Stimulated activated CD8-positive, alpha-beta memory T cell treated with anti-CD3 and anti-CD28 coated beads, Interleukin-7, amount 100 ng/mL, for 4 hours (primary cell): ENCODE measurements at places on chromosomes 12 and 14.

- DNase-seq = no peak
Observed at GRCh38 chr12:62629413-62629812, 162.8 kb downstream of the MON2 start.

DNA sequence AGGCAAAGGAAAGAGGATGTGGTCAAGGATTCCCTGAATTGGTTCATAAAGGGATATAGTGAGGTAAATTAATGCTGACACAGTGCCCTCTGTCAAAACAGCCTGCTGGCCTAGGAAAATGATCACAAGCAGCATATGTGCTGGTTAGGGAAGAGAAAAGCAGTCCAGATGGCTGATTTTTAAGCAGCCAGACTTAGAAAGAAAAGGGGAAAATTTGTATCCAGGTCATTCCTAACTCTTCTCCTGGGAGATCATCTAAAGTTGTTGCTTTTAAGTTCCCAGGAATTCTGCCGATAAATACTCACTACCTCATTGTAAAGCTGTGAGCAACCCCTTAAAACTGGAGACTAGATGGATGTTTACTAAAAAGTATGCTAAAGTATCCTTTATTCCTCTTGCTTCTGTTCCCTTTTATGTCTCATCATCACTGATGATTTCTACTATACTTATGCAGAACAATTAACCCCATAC, 46.4 kb upstream of the CNOT2 start:
- DNase-seq = no peak

GRCh38 chr12:14612250-14612649, 44.6 kb upstream of the PLBD1 start:
- no peak for DNase-seq

- DNase-seq = no peak
Observed at GRCh38 chr12:79638490-79638889, 52.3 kb downstream of the PAWR start.

GRCh38 chr14:106551265-106551664, 1024.9 kb downstream of the TMEM121 start:
- no peak for DNase-seq

DNA sequence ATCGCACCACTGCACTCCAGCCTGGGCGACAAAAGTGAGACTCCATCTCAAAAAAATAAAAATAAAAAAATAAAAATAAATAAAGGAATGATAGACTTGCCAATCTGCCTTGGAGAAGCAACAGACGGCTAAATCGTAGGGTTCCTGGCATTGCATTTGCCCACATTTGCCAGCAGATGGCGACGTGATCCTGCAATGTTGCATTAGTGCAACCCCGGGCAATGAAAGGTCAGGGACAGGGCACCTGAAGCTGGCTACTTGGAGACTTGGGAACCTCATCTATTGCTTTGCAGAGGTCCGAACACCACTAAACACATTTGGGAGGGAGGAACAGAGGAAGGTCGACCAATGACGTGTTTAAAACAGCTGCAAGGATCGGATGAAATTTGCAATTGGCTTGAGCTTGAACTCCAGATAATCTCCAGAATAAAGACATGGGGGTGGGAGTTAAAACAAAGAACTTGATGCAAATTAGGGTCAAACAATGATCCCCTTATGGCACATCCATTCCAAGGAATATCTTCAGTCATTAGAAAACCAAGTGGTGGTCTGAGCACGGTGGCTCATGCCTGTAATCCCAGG, 34.6 kb downstream of the SPRING1 start:
- DNase-seq = peak; percentile 35

- DNase-seq = no peak
Observed at GRCh38 chr14:49989966-49990365, 97.1 kb downstream of the ARF6 start.

GRCh38 chr12:127143020-127143419, 1124.0 kb upstream of the TMEM132C start:
- DNase-seq = no peak

GRCh38 chr14:96592591-96593386, 90.6 kb downstream of the PAPOLA start:
- DNase-seq = peak; percentile 59

- no peak for DNase-seq
Observed at GRCh38 chr14:93965287-93965821, 11.0 kb downstream of the ASB2 start.

DNA sequence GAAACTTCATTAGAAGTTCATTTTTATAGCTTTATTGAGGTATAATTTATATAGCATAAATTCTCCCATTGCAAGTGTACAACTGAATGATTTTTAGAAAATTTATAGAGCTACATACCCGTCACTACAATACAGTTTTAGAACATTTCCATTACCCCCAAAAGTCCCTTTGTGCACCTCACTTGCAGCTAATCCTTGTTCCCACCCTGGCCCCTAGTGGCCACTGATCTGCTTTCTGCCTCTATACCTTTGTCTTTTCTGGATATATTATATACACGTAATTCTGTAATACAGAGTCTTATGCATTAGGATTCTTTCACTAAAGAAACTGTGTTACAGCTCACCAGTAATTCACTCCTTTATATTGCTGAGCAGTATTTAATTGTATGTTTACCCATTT, 145.1 kb upstream of the DIO2 start:
- DNase-seq = no peak

DNA sequence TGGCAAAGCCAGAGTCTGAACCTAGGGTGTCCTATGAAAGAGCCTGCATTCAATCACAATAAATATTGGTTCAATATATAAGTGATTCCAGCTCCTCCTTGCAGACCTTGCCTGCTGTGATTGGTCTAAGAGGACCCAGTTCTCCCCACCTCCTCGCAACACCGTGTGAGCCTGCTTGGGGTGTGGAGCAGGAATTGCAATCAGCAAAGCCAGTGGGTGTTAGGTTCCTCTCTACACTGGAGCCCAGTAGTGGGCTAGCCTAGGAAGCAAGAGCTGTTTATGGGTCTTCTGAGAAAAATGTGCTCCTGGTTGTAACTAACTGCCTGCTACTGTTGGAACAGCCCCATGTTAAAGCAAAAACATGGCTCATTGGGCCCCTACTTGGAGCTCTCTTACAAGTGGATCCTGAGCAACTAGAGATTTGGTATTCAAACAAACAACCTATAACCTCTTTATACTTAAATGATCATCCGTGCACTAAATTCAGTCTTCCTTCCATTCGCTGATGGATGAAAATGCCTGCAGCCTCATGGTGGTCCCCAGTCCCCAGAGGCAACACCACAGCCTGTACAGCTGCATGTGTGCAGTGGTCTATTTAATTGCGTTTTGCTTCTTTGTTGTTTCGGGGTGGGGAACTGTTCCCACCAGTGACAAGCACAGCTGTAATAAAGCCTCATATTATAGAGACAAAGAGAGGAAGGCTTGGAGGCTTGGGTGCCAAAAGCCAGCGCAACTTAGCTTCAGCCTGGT, 3.7 kb upstream of the SELPLG start:
- no peak for DNase-seq

- DNase-seq = no peak
Observed at GRCh38 chr12:66152732-66153131, 17.1 kb downstream of the TMBIM4 start.

- peak; percentile 70 for DNase-seq
Observed at GRCh38 chr14:97456958-97457357, 659.8 kb downstream of the VRK1 start.

GRCh38 chr12:85872497-85873091, 1.5 kb upstream of the NTS start:
- no peak for DNase-seq

DNA sequence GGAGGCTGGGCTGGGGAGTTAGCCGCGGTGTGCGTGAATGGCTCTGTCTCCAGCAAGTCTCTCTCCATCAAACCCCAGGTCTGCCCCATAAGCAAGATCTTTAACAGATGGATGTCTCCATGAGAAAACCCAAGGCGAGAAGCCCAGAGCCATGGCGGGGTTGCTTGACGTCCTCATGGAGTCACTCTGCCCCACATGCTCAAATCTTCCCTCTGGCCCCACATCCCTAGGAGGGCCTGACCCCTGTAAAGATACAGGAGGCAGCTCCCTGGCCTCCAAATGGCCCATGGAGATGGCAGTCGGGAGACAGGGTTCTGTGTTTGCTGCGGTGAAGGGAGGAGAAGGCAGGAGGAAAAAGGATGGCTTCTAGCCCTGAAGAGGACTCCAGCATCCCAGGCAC, 49.3 kb downstream of the C14orf132 start:
- no peak for DNase-seq

DNA sequence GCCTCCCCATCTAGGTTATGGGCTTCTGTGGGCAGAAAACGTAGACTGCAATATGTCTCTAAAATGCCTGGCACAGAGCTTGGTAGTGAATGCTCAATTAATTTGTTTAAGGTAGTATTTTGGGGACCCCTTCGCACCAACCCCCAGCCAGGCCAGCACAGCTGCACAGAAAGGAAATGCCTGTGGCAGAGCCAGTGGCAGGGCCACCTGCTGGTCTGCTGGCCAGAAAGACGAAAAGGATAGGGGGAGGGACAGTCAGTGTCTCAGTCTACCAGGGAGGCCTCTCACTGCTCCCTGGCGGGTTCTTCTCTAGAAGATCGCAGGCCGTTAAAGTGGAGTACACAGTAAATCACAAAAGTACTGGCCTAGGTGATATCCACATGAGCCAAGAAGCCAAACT, 3.5 kb downstream of the RAB15 start:
- DNase-seq = no peak

- no peak for DNase-seq
Observed at GRCh38 chr14:33940561-33941011, 10.3 kb downstream of the EGLN3 start.

DNA sequence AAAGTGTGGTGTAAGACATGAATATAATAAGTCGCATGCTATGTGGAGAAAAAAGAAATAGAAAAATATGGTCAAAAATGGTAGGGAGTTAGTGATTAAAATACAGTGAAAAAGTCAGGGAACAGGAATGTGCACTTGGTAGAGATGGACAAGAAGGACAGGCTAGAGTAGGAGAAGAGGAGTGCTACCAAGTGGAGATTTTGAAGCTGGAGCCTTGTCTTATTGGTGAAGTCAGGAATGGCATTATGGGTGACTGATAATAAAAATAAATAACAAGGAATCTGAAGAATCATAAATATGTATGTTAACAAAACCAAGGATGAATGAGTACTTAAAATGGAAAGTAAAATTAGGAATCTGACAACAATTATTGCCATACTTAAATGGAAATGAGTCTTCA, 204.8 kb downstream of the PRKD1 start:
- no peak for DNase-seq

GRCh38 chr14:78182722-78183121, 12.5 kb downstream of the NRXN3 start:
- DNase-seq = no peak
